Cortex of kidney (tissue), 1 donor: ENCODE measurements at places on chromosomes 1 and 21.

GRCh38 chr1:181482521-181483284 is 614 bp upstream of the CACNA1E start:
- DNase-seq: no peak

DNA sequence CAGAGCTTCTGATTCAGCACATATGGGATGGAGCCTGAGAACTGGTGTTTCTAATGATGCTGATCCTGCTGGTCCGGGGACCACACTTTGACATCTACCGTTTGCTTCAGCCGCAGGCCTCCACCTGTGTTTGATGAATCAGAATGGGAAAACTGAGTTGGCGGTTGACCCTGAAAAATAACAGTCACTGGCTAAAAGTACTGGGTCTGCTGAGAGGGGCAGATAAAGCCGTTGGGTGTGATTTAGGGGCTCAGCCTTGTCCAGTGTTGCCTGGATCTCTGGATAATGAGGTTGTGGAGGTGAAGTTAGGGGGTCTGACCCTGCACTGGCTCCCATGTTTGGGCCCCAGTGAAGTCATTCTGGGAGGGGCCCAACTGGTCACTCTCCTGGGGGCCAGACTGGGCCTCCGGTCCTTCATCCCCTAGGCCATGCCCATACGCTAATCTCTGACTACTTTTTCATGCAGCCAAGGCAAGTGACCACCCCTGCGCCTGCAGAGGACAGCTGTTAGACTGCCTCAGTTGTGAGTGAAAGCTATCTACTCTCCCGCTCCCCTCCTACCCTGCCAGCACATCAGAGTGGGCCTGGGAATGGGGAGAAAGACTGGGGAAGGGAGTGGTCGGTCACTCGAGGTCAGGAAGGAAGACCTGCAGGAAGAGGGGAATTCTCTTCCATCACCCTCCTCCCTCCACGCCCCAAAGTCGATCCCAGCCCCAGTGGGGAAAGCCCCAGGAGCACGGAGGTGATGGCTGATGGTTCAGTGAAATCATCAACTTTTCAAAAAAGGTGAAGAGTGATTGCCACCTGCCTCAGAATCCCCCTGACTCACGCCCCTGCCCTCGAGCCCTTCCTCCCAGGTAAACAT is 27.7 kb downstream of the VASH2 start:
- DNase-seq: no peak

GRCh38 chr1:15668089-15668754 is 15.9 kb upstream of the PLEKHM2 start:
- no peak for DNase-seq

DNA sequence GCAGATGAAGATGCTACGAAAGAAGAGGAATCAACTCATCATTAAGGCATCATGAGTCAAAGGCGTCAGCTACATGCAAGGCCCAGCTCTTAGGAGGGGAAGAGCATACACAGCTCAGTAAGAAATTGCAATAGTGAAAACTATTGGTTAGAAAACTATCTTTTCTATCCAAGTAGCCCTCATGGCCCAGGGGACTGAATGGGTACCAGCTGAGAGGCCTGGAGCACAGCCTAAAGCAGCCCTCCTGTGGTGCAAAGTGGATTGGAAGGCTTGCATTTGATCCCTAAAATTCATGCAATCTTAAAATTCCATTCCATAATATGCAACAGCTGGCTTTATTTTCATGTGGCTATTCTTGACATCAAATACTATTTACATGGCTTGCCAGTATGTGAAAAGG is 251.8 kb upstream of the USP24 start:
- no peak for DNase-seq

GRCh38 chr1:108961198-108961597 is 2.1 kb downstream of the CLCC1 start:
- no peak for DNase-seq

- DNase-seq: no peak
Observed at GRCh38 chr1:181812208-181812607, 249.3 kb downstream of the ZNF648 start.

DNA sequence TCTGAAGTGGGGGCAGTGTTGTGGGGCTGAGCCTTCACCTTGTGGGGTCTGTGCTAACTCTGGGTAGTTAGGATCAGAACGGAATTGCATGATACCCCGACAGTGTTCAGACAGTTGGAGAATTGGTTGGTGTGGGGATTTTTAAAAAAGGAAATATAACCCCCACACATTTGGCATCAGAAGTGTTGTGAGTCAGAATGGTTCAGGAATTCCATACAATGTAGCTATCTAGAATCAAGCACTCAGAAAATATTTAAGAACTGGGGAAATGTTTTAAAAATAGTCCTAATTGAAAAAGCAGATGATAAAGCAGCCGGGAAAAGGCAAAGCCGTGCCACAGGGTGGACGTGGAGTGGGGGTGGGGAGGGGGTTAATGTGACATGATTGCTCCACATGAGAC is 6.5 kb upstream of the S100A7 start:
- DNase-seq: no peak

- DNase-seq: no peak
Observed at GRCh38 chr1:16321176-16321867, 31.0 kb downstream of the FBXO42 start.

DNA sequence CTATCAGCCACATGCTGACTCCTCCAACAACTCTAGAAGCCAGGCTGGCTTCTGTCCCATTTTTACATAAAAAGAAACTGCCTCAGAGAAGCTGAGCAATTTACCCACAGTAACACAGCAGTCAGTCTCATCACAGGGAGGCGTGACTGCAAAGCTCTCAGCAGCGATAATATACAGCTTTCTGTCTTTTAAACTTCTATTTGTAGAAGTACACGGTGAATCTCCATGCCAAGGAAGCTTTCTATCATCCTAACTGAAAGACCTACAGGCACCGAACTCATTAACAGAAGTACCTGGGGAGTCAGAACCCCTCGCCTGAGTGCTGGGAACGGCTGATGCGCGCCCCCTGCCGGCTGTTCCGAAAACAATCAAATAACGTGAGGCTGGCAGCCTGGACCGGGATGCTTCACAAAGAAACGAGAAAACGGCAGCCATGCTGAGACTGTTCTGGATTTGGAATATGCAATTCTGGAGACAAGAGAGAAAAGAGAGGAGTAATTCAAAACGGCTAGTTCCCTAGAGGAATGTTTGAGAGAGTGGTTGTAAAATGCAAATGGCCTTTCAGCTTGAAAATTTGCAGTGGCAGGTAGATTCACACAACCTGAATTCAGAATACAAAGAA is 43.5 kb upstream of the RAB4A start:
- no peak for DNase-seq

DNA sequence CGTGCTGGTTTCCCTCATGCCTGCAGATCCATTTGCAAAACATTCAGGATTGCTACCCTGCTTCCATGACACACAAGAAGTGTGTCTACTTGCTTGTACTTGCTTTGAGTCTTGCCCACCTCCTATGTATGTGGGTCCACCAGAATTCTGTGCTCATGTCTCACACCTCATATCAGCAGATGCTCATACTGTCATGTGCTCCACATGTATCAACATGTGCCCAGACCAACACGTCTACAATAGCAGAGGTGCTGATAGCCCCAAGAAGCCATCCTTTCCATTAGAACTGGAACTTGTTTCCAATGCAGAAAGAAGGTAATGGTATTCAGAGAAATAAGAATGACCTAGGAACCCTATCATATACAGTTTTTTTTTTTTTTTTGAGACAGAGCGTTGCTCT is 27.9 kb upstream of the MYOC start:
- no peak for DNase-seq

- no peak for DNase-seq
Observed at GRCh38 chr1:184366997-184367396, 19.8 kb upstream of the C1orf21 start.

GRCh38 chr1:64474665-64475439 is 4.9 kb downstream of the CACHD1 start:
- DNase-seq: no peak

DNA sequence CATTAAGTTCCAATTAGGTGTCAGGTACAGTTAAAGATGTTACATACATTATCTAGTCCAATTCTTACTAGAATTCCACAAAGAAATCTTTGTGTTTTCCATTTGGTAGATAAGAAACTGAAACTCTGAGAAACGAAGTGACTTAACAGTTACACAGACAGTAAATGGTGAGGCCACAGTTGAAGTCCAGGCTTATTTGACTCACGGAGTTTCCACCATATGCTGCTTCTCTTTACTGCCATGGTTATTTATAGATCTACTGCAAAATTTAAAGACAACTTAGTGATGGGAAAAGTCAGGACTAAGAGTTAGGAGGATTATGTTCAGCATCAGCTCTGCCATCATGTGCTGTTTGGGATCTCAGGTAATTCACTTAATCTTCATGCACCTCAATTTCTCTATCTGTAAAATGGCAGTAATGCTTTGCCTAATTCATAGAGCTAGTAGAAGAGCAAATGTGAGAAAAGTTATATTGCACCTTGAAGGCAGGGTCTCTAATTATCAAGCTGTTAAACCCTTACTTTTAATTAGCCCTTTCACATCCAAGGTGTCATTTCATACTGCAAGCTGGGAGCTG is 26.2 kb upstream of the SAMSN1 start:
- DNase-seq: no peak

GRCh38 chr1:243956450-243956849 is 94.6 kb upstream of the ZBTB18 start:
- no peak for DNase-seq

DNA sequence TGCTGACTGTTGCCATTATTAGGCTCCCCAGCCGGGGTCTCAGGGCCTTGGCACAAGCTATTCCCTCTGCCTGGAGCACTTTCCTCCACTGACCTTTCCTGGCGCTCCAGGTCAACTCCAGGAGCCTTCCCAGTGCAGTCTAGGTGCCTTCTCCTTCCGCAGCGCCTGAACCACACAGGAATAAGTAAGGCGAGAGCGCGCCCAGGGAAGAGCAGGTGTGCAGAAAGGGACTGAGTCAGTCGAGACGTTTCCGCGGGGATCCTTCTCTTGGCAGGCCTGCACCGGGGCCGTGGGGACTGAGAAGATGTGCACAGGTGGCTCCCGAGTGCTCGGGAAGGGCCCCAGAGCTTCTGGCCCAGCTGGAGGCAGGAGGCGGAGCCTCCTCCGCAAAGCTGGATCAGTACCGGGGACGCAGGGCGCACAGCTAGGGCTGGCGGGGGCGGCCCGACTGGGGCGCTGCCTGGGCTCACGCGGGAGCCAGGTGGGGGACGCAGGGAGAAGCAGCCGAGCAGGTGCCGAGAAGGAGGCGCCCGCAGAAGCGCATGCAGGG is 765 bp upstream of the BMP8A start:
- no peak for DNase-seq

- peak; percentile 4 for DNase-seq
Observed at GRCh38 chr21:24208562-24209260, 1398.6 kb downstream of the MRPL39 start.

GRCh38 chr1:39250460-39251240 is 46.2 kb downstream of the MACF1 start:
- no peak for DNase-seq

DNA sequence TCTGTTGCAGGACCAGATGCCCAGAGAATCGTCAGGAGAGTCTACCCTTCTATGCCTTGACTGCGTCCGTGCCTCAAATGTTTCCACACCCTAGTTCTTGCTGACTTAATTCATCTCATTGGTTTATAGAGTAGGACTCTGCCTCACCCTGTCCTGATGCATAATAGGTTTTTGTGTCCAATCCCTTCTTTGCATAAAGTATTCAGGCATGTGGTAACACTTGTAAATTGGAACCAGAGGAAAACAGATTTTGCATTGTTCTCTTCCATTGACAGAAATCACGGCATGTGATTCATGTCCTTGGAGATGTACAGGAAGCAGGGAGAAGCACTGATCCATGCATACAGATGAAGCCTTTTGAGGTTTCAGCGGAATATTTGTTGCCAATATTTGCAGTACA is 29.5 kb downstream of the PLPPR5 start:
- no peak for DNase-seq

GRCh38 chr1:227919906-227920305 is 27.8 kb downstream of the WNT9A start:
- no peak for DNase-seq

GRCh38 chr1:16022393-16022792 is 557 bp downstream of the CLCNKA start:
- no peak for DNase-seq

DNA sequence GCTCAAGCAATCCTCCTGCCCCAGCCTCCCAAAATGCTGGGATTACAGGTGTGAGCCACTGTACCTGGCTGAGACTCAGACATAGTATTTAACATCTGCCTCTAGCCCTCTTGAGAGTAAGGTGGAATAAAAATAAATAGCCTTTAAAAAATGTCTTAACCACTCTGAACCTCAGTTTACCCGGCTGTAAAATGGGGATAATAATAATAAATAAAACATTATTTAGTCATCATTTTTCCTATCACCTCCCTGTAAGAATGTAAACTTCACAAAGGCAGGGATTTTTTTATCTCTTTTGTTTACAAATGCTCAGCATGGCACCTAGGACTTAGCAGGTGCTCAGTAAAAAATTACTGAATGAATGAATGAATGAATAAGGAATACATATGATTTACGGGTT is 17.2 kb downstream of the EPHB2 start:
- no peak for DNase-seq

DNA sequence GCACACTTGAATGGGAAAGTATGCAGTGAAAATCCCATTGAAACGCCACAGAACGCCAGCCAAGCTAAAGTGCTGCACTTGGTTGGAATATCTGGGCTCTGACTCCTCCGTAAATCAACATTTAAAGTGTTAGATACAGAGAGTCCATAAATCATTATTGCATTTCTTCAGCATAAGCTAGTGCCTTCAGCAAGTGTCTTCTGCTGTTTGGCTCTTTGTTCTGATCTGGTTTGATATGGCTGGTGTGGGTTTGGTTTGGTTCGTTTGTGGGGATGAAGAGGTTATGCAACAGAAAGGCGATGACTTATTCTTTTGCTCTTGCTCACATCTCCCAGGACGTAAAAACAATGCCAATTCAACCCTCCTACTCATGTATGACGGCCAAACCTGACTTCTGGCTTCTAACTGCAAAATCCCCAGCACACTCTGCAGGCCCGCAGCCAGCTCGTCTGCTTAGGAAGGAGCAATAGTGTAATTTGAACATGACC is 121.8 kb upstream of the ERG start:
- DNase-seq: no peak

DNA sequence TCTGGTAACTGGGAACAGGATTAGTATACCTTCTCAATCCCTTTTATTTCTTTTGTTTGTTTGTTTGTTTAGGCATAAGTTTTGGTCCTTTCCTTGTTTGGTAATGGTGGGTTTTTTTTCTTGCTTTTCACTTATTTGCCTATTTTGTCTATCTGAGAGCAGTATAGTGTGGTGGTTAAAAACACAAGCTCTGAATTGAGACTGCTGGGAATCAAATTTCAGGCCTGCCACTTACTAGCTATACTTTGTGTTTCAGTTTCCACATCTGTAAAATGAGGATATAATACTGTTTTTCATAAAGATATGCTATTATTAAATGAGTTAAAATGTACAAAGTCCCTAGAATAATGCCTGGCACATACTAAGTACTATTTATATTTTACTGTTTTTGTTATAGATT is 81.6 kb upstream of the IVNS1ABP start:
- DNase-seq: no peak
